Activated CD4-positive, alpha-beta T cell treated with anti-CD3 and anti-CD28 coated beads, Interleukin-2, amount 50 U/mL, for 4 hours (primary cell): ENCODE measurements at places on chromosomes 7 and 10.
A peak's percentile ranks its signal among the peaks of the same experiment; 100 is the strongest.

GRCh38 chr10:19815731-19816410 is 361 bp upstream of the PLXDC2 start:
- no peak for DNase-seq

DNA sequence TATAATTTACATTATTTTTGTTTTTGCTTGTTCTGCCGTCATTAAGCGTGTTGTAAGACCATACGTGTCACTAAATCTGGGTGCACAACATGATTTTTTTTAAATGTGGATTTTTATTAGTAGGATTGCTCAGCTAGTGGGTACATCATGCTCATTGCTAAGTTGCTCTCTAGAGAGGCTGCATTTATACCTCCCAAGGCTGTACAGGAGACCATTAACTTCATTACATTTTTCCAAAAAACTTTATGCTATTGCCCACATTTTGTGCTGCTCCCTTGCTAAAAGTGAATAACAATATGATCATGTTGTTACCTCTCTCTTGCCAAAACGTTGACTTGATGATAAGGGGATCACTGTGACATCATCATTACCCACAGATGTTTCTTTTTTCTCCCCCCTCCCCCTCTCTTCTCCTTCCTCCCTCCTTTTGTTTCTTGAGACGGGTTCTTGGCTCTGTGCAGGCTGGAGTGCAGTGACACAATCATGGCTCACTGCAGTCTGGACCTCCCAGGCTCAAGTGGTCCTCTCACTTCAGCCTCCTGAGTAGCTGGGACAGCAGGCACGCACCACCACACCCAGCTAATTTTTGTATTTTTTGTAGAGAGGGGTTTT is 65.1 kb downstream of the BMPR1A start:
- DNase-seq: no peak

DNA sequence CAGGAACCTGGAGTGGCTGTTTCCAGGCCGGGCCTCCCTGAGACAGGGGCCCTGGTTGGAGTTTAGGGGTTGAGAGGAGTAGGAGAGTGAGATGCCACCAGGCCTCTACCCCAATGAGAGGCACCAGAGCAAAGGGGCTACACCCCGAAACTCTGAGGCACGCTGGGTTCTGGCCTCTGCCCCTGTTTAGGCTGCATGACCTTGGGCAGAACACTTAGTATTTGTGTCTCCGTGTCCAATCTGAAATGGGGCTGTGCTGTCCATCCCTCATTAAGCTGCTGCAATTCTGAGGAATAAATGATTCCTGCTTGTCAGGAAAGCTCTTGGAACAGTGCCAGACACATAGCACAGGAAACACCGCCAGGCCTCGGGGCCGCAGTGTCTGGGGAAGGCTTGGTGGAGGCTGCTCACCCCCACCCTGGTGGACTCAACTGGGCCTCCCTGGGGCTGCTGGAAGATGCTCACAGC is 40.5 kb upstream of the SAMD8 start:
- no peak for DNase-seq

DNA sequence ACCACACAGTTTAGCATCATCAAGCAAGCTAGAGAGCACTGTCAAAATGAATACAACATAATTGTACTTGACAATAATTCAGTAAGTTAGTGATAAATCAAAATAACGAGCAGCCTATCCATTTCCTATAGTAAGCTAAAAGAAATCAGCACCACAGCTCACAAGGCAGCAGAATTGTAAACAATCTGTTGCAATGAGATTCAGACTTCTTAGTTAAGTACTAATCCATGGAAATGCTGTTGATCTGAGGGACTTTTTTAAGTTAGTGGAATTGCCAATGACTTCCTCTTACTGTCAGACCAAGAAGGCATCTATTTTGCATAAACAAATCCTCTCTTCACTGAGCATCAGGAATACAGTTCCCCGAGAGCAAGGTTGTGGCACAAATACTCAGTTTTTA is 136.6 kb upstream of the CCDC6 start:
- DNase-seq: no peak

- DNase-seq: peak; percentile 31
These were observed 19.9 kb downstream of the ACTA2 start for GRCh38 chr10:88932539-88933256.

DNA sequence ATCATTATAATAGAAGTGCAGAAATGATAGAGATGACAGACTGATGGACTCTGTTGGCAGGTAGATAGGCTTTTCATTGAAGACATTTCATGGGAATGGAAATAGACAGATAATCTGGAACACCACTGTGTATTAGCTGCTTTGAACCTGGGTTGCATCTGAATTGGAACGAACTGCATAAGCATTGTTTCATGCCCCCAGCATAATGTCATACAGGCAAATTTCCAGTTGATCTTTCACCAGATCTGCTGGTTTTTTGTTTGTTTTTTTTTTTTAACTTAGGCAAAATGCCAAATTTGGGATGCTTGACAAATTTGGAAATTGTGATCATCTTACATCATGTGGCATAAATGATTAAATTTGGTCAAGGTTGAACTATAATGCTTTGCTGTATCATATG is 172.1 kb upstream of the AOAH start:
- DNase-seq: no peak

DNA sequence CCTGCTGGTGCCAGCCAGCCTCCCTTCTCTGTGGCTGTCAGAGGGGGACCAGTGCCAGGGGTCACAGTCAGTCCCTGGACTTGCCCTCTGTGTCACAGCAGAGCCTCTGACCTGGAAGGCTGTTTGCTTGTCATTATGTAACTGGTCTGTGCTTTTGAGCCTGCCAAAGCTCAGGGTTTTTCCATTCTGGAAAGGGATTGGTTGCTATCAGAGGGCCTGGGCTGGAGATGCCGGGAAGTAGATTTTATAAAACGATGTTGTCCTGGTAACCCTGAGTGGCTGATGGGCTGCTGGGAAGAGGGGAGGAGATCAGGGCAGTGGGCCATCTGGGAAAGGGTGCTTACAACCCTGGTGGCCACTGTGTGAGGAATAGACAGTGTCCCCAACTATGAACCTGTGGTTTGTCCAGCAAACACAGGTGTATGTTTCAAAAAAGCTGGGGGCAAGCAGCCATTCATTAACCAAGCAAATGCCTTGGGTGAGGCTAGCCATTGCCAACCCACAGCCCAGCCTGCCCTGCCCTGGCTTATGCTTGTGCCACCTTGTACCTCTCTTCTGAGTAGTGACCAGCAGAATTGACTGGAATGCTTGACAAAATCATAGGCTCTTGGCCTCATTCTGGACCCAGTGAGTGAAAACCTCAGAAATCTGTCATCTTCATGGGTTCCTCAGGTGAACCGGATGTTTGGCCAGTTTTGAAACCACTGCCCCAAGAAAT is 21.6 kb downstream of the SFTPD start:
- DNase-seq: no peak

DNA sequence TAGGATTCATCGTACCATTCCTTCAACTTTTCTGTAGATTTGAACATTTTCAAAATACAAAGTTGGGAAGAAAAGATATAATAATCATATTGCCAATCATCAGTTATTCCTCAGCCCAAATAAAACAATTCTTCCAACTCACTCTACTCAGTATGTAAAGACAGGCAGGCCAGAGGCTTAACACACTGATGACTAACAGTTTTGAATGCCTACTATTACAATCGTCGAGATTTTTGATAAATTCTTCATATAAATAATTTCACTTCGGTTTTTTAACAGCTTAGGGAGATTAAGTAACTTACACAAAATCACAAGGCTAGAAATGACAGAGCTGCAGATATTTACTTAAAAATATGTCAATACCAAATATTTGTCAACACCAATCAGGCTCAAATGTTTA is 17.6 kb downstream of the CYTH3 start:
- no peak for DNase-seq

DNA sequence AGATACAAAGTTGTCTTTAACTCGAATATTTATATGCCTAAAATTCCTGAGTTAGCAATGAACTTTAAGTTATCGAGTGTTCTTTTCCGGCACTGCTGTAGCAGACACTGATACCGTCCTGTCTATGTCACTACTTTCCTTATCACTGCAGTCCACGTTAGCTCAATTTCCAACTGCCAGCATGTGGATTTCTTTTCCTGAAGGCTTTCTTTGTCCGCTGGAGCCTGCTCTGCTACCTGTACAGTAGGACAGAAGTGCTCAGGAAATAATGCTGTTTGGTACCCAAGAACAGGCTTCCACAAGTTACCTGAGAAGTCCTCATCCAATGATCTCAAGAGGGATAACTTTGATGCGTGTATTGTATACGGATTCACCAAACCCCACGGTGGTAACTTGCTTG is 329.4 kb downstream of the NXPH1 start:
- no peak for DNase-seq

- DNase-seq: no peak
These were observed 41.2 kb upstream of the PTPRZ1 start for GRCh38 chr7:121831801-121832200.

DNA sequence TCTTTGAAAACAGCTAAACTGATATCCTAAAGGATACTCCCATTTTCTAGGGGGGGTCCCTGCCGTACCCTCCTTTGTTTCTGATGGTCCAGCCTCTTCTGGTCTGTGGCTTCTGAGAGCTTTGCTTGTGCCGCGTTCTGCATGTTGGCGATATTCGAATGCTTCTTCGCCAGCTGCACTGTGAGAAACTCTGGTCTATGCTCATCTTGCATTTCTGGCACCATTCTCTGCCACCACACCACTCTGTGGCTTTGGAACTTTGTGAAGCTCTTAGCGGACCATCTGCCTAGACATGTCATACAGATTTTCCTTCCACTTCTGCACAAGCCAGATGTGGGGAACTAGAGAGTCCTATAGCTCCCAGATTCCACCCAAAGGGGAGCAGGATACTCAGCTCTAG is 197.2 kb downstream of the REEP3 start:
- DNase-seq: no peak

- no peak for DNase-seq
These were observed 328.5 kb downstream of the ADARB2 start for GRCh38 chr10:1408651-1409367.

- DNase-seq: peak; percentile 71
These were observed 52.5 kb downstream of the PRF1 start for GRCh38 chr10:70549962-70550458.

- no peak for DNase-seq
These were observed 105.3 kb downstream of the AMPH start for GRCh38 chr7:38525857-38526256.

- no peak for DNase-seq
These were observed 67.2 kb downstream of the FAM107B start for GRCh38 chr10:14707481-14707880.

DNA sequence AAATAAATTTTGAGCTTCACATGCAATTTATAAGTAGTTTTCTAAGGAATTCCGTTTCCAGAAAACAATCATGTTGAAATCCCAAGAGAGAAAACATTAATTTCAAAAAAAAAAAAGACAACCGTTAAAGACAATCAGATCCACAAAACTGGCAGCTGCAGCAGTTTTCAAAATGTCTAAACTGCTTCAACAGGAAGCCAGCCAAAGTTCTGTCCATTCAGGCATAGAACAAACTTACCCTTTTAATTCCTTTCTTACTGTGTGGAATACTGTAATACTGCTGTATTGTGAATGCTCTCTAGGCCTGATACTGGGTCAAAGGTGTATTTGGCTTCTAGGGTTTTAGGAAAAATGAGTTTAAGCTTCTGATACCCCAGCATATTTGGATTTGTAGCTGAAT is 31.6 kb downstream of the HOXA1 start:
- DNase-seq: no peak

- DNase-seq: no peak
These were observed 1251.5 kb downstream of the DNAJB9 start for GRCh38 chr7:109821156-109821555.

DNA sequence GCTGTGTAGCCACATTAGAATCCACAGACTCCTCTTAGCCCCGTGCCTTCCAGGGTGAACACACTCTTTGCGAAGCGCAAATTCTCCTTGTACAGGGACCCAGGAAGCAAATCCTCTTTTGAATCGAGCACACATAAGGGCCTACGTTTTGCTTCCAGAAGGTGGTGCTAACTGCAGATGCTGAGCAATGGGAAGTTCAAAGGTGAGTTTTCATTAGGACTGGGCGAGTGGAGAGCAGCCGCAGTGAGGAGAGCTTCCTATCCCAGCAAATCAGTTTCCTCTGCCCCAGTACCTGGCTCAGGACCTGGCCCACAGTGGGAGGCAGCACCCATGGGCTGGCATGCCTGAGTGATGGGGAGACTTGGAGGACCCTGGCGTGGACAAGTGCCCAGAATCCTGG is 23.5 kb upstream of the GPR26 start:
- DNase-seq: no peak

GRCh38 chr10:104608091-104608828 is 32.8 kb upstream of the SORCS3 start:
- no peak for DNase-seq

DNA sequence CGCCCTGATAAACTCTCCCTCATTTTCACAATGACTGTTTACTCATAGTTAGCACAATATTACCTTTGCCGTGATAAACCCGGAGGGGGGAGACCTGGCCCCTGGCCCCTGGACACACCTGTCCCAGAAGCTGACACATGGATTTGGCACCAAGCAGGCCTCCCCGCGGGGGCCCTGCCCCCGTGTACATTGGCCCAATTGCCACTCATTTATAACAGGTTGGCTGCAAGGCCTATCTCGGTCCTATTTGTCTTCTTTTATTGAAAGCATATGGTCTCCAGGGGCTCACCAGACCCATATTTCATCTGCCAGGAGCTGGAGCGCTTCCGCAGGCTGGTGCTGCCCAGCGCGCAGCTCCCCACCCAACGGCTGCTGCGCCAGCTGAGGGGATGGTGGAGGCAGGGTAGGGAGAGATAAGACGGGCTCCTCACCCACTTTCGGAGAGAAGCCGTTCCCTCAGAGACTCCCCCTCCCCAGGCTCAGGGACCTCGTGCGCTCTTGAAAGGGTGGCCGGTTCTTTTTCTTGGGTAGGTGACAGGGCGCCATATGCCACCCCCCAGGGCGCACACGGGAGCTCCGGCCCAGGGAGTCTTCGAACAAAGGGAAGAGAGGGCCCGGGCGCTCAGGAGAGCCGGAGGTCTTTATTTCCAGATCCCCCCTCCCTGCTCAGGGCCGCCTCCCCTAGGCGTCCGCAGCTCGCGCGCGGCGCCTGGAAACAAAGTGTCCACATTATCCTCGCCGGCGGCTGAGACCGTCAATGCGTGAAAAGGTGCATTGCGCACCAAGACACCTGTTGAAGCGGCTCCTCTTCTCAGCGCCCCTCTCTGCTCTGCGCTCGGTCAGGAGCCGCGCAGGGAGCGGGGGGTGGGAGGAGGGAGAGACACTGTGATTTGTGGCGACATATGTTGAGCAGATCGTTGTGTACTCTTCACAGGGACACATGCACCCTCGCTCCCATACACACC is 4.3 kb upstream of the NEUROG3 start:
- no peak for DNase-seq

GRCh38 chr7:100682991-100683658 is 9.6 kb downstream of the GNB2 start:
- no peak for DNase-seq

DNA sequence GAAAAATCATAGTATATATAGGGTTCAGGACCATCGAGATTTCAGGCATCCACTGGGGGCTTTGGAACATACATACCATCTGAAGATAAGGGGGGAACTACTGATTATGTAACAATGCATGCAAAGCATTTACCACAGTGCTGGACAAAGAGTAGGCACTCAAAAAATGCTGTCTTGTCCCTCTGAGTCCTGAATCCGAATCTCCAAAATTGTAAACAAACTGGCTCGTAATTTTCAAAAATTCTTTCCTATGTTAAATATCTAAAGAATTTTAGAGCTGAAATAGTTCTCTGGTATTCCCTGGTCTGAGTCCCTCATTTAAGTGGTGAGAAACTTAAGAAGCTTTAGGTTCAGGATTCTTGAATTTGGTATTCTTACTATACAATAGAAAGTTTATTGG is 167.8 kb upstream of the ASAH2 start:
- no peak for DNase-seq

GRCh38 chr7:148151778-148152177 is 438.8 kb upstream of the C7orf33 start:
- DNase-seq: no peak

GRCh38 chr10:110056822-110057221 is 49.0 kb downstream of the ADD3 start:
- no peak for DNase-seq
